Activated T-cell treated with anti-CD3 and anti-CD28 coated beads, Interleukin-2, amount 50 U/mL, for 72 hours (primary cell): ENCODE measurements at places on chromosomes 11 and 22. TPM values are rescaled to one million over a fixed set of nuclear protein-coding genes. Genes with fewer than 3 reads are reported as not detected.

- no peak for DNase-seq
These were observed 91.9 kb downstream of the CTTN start for GRCh38 chr11:70490208-70490607.

GRCh38 chr22:39353346-39353745 is 3.6 kb downstream of the SYNGR1 start:
- DNase-seq, result no peak

- DNase-seq, result no peak
These were observed 428 bp upstream of the FEZ1 start for GRCh38 chr11:125496529-125496857.

GRCh38 chr11:40228662-40229061 is 1230.8 kb downstream of the LRRC4C start:
- no peak for DNase-seq

DNA sequence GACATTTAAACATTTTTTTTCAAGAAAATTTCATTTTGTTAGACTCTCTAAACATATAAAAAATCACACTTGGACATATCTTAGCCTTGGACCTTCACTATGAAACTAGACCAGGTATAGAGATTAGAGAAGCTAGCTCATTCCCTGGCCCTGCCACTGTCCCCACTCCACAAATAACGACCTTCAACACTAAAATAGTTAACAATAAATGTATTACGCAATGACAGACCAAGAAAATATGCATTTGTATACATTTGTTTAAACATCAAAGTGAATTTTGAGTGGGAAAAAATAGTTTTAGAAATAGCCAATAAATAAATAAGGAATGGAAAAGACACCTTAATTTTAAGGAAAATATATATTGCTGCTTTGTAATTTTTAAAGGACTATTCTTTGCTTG is 20.9 kb downstream of the OR5J2 start:
- DNase-seq, result no peak

DNA sequence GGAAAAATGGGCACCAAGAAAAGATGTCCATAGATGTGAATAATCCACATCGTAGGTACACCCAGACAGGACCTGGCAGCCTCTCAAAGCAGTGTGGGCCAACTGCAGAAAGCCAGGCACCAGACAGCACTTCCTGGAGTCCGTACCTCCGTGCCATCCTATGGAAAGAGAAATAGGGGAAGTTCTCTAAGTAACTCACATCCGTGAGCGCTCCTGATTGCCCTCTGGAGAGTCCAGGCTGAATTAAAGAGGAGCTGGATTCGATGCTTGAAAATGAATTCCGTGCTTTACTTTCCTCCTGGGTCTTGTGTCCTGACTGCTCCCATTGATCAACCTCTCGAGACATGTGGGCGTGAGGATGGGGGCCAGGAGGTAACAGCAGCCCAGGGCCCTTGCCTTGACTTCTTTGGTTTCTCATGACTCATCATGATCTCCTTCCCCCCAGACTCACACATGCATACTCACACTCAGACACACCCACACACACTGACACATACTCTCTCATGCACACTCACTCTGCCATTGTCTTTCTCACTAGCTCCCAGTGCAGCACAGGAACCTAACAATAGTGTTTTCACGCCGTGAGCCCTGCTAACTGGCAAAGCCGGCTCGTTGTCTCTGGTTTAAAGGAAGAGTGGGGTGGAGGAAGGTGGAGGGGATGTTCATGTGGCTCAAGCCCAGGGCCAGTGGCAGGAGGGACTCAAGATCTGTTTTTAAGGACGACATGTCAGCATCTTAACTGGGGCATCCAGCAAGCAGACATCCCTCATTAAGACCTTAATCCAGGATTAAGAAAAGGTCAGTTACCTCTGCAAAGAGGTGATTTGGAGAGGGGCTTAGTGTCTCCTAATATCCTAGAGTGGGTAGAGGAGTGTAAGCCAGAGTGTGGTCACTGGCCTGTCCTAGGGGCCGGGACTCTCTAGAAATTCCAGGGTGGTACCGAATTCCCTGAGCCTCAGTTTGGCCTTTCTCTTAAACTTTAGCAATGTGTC is 104.2 kb downstream of the SCN3B start:
- peak; percentile 20 for DNase-seq

GRCh38 chr11:18005376-18006129 is 7.3 kb downstream of the SERGEF start:
- no peak for DNase-seq

GRCh38 chr11:64447831-64448598 is 89.1 kb downstream of the RPS6KA4 start:
- DNase-seq, result no peak

GRCh38 chr11:81420668-81421250 is 1312.9 kb downstream of the FAM181B start:
- DNase-seq, result no peak

DNA sequence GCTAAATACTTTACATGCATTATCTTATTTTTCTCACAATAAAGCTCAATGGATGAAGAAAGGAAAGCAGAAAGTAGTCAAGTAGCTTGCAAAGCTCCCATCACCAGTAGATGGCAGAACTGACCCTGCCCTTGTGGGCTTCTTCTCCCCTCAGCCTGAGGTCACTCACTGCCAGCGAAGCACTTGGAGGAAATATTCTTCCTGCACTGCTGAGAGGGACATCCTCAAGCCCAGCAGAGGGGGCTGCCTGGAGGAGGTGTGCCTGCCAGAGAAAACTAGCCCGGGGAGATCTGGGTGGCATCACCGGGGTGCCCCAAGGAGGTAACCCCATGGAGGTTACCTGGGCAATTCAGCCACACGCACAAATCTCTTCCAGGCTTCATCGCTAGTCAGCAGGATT is 6.6 kb downstream of the APOL4 start:
- DNase-seq, result peak; percentile 37

DNA sequence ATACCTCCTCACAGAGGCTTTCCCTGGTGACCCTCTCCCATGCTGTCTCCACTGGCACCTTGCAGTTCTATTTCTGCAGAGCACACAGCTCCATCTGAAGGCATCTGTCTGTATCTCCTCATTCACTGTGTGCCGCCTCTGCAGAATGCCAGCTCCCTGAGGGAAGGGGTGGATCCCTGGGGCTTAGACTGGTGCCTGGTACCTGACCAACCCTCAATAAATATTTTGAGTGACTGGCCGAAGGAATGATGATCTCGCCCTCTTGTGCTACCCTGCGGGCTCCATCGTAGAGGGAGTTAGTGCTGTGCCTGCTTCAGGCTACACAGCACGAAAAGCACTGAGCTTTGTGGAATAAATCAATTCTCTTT is 1.6 kb downstream of the CBX7 start:
- DNase-seq, result no peak

DNA sequence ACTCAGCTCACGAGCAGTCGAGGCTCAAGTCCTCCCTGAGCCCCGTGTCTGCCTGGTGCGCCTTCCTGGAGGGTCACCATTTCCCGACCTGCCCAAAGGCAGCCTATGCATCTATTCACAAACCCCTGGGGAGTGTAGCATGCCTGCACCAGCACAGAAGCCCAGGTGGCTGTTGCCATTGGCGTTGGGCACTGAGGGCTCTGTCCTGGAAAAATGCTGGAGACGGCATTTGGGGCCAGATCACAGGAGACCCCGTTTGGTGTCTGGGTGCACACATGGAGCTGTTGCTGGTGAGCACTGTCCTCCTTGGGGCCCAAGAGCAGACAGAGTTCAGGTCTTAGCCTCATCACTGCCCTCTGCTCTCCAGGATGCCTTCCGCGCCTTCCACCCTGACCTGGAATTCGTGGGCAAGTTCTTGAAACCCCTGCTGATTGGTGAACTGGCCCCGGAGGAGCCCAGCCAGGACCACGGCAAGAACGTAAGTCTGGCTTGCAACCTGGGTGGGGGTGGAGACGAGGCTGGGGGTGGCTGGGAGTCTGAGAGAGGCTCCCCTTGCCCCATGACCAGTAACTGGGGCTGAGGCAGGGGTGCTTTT is 9.4 kb downstream of the FADS2 start:
- no peak for DNase-seq

DNA sequence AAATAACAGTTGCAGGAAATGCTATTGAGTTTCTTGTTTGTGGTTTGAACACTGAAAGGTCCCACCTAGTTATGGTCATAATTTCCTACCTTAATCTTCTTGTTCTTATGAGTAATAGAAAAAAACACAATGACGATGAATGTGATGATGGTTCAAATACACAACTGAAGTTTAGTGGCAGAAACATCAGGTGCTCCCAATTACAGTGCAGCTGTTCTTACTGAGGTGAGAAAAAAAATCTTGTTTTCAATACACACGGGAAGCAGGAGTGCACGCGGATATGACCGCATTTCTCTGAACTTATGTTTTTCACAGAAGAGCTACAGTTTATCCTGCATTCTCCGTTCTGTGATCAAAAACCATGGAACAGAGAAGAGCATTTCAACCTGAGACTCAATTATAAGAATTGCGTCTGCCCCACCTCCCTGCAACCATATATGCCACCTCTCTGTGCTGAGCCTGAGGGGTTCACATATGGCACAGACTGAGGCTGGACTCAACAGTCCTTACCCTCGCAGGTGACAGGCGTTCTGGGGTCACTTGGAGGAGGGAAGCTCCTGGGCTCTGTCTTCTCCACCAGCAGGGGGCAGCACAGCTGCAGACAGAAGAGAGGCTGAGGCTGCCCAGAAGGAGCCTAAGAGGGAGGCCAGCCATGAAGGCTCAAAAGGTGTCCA is 99.7 kb upstream of the IGLL5 start:
- DNase-seq, result peak; percentile 72

DNA sequence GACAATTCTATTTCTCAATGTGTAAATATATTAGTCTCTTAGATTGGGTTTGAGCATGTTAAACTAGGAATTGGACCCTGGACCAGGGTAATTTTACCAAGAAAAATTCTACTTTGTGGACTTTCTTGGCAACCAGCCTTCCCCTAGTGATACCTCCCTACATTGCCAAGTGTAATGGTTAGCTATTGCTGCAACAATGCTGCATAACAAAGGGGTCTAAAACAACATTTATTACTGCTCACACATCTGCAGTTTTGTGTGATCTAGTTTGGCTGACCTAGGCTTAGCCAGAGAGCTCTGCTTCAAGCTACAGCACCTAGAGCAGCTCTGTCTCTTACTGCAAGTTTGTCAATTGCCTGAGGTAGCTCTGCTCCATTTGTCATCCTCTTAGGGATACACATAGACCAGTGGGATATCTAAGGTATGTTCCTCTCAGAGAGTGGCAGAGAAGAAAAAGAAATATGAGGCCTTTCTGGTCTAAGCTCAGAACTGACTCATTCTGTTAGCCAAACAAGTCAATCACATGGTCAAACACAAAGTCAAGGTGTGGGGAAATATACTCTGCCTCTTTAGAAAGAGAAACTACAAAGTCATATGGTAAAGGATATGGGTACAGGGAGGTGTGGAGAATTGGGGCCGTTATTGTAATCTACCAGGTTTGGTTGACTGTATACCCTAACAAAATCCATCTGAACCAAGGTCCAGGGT is 2.0 kb upstream of the LAYN start:
- DNase-seq, result no peak

GRCh38 chr11:18173225-18173866 is 709 bp downstream of the MRGPRX4 start:
- DNase-seq, result no peak

- DNase-seq, result no peak
These were observed 96.4 kb upstream of the BIRC3 start for GRCh38 chr11:102220728-102221467.

DNA sequence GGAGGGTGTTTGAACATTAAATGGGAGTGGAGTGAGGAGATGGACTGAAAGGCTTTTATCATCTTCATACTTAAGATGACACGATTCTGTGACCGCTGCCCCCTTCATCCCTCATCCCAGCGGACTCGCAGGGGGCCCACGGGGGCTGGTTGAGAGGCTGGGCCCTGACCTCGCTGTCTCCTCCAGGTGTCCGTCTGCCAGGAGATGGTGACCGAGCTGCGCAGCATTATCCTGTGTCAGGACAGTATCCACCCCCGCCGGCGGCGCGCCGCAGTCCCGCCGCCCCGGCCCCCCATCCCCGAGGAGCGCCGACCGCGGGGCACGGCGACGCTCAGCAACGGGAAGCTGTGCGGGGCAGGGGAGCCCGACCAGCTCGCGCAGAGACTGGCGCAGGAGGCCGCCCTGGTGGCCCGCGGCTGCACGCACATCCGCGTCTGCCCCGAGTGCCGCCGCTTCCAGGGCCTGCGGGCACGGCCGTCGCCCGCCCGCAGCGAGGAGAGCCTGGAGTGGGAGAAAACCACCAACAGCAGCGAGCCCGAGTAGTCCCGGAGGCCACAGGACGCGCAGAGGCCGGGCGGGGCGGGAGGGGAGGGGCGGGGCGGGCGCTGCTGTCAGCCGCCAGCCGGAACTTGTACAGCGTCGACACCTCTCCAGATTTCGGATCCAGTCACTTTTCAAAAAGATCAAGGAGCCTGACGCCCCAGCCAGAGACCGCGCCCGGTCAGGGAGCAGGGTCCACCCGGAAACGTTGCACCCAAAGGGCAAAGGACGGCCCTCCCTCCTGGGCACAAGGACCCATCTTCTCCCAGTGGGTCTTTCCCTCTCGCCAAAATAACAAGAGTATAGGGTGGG is 38.0 kb upstream of the TBCEL start:
- DNase-seq, result peak; percentile 48

GRCh38 chr22:49052023-49052538 is 775.6 kb downstream of the BRD1 start:
- peak; percentile 68 for DNase-seq

DNA sequence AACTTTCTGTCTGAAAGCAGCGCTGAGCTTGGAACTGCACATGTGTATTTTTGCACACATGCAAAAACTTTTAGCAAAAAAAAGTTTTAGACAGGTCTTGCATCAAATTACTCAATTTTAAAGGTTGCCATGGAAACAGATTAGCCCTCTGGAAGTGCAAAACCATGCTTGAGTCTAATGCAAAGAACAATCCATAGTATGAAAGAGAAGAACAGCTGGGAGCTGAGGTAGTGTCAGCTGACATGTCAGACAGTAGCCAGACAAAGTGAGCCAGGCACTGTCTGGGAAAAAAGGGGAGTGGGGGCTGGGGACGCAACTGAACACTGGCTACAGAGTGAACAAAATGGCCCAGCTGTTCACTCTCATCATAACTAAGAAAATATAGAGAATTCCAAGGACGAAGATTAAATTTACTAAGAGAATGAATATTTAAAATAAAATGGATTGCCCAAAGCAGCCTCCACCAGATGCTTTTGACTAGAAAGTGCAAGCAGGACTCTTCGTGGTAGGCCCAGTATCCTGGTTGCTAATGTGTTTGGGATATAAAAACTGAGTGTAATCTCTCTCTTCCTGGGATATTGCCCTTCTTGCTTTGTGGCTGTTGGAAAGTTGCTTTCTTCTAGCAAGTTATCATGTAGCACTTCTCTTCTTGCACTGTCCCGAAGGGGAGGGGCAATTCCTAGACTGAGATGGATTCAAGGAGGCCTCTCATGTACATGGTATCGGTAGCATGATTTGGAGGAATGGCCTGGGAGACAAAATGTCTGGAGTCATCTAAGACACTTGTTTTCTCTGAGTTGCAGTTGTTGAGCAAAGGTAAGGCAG is 434.1 kb upstream of the FAT3 start:
- no peak for DNase-seq

UPK2 gene
- total RNA-seq, result 1.2 TPM

F2 gene
- not detected for total RNA-seq

HBB gene
- total RNA-seq, result not detected

CASP5 gene
- not detected for total RNA-seq

SCN4B gene
- total RNA-seq, result 0.53 TPM

KRTAP5-9 gene
- not detected for total RNA-seq

GUCY1A2 gene
- total RNA-seq, result not detected

TOP3B gene
- total RNA-seq, result 29.6 TPM

TRIM68 gene
- 22.3 TPM for total RNA-seq
